ENCODE measurements at places on chromosomes 12 and 14. TPM values are rescaled to one million over a fixed set of nuclear protein-coding genes. Genes with fewer than 3 reads are reported as not detected.

TEX22 gene
- 1.4 TPM for total RNA-seq

PTPN6 gene
- total RNA-seq = 1.0 TPM

KRT2 gene
- not detected for total RNA-seq

EFCAB11 gene
- 1.4 TPM for total RNA-seq

ASB2 gene
- not detected for total RNA-seq

MIP gene
- not detected for total RNA-seq

CISTR gene
- total RNA-seq = not detected

C14orf180 gene
- not detected for total RNA-seq

CPNE6 gene
- not detected for total RNA-seq

OTX2 gene
- total RNA-seq = not detected

MYH6 gene
- not detected for total RNA-seq

FOS gene
- total RNA-seq = 99.3 TPM

BCL7A gene
- total RNA-seq = 3.4 TPM

KLHL33 gene
- not detected for total RNA-seq

CLEC12A gene
- total RNA-seq = not detected

BEST3 gene
- not detected for total RNA-seq

SERPINA12 gene
- not detected for total RNA-seq

LRTM2 gene
- not detected for total RNA-seq

FRMD6 gene
- total RNA-seq = 52.2 TPM

POLE2 gene
- 3.9 TPM for total RNA-seq

LAG3 gene
- not detected for total RNA-seq

SAMD15 gene
- 0.39 TPM for total RNA-seq

DEPDC4 gene
- 6.9 TPM for total RNA-seq

NID2 gene
- 178 TPM for total RNA-seq

CLEC6A gene
- total RNA-seq = not detected

CDKN3 gene
- 42.9 TPM for total RNA-seq

RILPL1 gene
- total RNA-seq = 17.1 TPM

GPR84 gene
- total RNA-seq = 0.13 TPM

HELB gene
- 1.3 TPM for total RNA-seq

CLBA1 gene
- total RNA-seq = 8.9 TPM

CHGA gene
- not detected for total RNA-seq

POTEG gene
- total RNA-seq = not detected

MANSC4 gene
- total RNA-seq = not detected

R3HDM2 gene
- total RNA-seq = 20.2 TPM

CEBPE gene
- not detected for total RNA-seq

FITM1 gene
- not detected for total RNA-seq

KRT6C gene
- total RNA-seq = not detected

SMARCD1 gene
- 56.8 TPM for total RNA-seq

EML5 gene
- total RNA-seq = not detected

SPX gene
- total RNA-seq = 0.91 TPM

C14orf39 gene
- total RNA-seq = 0.78 TPM

GPX2 gene
- not detected for total RNA-seq

IL26 gene
- total RNA-seq = not detected

NFATC4 gene
- total RNA-seq = 36.1 TPM

CAPZA3 gene
- total RNA-seq = not detected

NEDD8 gene
- 189 TPM for total RNA-seq

SLC25A47 gene
- 0.48 TPM for total RNA-seq

RNASE3 gene
- total RNA-seq = not detected

POTEM gene
- total RNA-seq = not detected

SOX5 gene
- total RNA-seq = 12.4 TPM

HDAC7 gene
- 47.4 TPM for total RNA-seq
